ENCODE measurements at places on chromosomes 13 and 19.

- no peak for DNase-seq
Measured at GRCh38 chr13:41820581-41821237, 140.2 kb downstream of the VWA8 start.

DNA sequence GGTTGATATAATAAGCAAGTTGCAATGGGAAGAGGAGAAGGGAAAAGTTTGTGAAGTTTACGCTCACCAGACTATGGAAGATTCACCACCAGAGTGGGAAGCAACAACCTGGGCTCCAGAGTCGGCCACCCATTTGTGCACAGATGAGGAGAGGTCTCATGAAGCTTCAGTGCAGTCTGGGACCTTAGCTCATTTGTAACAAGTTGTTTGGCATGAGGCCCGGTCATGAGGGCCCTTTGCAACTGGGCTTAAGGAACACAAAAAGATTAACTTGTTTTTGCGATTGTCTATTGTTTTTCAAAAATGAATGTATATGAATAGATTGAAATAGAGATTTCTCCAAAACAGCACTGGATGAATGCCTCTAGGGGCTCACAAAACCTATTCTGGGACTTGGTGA is 94.2 kb downstream of the ZNF737 start:
- no peak for DNase-seq

GRCh38 chr13:107266657-107267056 is 698.7 kb upstream of the ARGLU1 start:
- DNase-seq: no peak

GRCh38 chr13:48542581-48543341 is 9.9 kb upstream of the RCBTB2 start:
- peak; percentile 95 for DNase-seq

DNA sequence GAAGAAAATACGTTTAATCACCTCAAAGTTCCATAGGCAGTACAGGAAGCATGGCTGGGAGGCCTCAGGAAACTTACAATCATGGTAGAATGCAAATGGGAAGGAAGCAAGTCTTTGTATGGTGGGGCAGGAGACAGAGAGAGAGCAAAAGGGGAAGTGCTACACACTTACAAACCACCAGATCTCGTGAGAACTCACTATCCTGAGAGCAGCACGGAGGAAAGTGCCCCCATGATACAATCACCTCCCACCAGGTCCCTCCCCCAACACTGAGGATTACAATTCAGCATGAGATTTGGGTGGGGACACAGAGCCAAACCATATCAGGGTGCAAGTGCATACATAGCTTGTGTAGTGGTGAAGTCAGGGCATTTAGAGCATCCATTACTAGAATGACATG is 92.3 kb upstream of the ANKRD10 start:
- DNase-seq: no peak

DNA sequence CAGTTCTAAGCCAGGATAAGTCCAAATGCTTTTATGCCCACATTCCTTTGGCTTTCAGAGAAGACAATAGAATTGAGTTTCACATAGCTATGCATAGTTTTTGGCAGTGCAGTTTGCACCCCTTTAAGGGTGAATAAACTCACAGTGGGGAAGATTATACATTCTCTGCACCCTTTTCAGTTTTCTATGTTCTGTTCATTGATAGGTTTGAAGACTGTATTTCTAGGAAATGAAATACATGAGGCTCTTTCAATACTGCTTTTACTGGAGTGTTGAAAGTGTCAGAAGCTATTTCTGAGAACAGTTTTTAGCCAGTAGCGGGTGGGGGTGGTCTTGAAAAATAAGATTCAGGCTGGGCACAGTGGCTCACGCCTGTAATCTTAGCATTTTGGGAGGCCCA is 46.2 kb downstream of the IPO5 start:
- no peak for DNase-seq

DNA sequence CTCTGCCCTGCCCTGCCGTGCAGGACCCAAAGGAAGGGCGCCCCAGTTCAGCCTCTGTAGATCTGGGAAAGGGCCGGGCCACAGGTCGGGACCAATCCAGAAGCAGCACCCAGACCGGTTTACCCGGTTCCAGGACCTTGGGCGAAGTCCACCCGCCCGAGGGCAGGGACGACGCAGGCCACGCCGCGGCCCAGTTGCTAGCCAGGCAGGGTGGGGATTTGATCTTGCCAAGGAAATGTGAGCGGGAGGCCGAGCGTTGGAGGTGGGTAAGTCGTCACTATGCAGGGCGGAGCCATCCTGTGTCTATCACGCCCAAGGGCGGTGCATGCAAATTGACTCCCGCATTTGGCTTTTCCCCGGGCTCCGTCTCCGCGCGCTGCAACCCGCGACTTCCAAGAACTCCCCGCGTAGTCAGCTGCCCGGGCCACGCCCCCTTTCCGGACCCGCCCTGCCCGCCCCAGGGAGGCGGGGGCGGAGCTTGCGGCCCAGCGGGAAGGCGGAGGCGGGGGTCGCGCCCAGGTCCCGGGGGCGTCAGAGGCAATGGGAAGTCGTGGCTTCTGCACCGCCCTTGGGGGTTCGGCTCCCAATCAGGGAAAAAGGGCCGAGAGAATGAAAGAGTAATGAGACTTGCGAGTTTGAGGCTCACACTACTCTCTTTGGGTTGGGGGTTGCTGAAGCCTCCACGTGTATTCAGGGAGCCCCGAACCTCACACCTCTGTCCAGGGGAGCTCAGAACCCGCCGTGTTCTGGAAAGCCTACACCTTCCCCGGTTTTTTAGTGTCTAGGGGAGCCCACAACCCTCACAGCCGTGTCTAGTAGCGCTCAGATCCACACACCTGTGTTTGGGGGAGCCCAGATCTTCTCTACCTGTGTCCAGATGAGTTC is 12.8 kb downstream of the IER2 start:
- DNase-seq: peak; percentile 95

DNA sequence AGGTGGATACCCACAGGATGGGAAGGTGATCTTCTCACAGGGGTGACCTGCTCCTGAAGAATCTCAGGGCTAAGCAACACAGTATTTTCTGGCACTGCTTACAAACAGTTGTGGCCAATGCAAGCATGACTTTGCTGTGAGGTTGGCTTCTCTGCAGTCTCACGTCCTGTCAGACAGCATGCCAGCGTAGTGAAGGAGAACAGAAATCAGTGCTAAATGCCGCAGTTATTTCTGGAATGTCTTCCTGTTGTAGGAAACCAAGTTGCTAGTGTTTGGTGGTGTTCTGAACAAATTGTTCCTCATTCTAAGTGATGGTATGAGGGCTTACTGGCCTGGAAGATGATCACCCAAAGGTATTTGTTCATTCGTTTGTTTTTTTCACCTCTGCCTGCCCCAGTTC is 320.1 kb downstream of the MTUS2 start:
- no peak for DNase-seq

GRCh38 chr19:49361438-49362047 is 673 bp downstream of the TEAD2 start:
- DNase-seq: no peak

DNA sequence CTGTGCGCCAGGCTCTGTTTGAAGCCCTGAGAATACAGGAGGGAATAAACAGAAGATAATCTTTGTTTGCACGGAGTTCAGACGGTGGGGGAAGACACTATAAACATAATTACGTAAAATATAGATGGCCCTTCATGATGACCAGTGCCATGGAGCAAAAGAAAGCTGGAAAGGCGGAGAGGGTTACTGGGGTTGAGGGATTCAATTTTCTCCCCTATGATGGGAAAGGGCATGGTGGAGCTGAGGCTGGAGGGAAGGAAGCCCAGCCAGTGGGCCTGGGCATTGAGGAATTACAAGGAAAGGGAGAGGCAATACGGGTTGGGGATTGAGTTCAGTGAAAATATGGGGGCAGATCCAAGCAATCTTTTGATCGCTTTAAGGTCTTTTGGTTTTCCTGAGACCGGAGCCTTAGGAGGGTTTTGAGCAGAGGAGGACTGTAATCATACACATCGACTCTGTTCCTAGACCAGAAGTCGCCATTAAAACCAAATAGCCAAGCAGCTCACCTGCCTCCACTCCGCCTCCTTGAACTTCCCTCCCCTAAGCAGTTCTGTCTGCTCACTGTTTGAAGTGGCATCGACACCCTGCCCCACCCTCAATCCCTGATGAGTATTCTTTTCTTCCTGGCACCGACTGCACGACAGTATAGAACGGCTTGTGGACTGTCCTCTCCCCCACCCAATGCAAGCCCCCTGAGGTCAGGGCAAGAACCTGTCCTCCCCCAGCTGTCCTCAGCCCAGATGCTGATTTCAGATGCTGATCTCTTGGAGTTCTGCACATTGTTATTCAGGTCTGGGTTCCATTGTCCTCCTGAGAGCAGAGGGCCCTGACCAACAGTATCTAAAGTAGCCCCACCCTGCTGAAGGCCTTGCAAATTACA is 813 bp upstream of the ZNF296 start:
- DNase-seq: no peak

- DNase-seq: no peak
Measured at GRCh38 chr19:57192077-57192420, 749 bp downstream of the ZNF264 start.

DNA sequence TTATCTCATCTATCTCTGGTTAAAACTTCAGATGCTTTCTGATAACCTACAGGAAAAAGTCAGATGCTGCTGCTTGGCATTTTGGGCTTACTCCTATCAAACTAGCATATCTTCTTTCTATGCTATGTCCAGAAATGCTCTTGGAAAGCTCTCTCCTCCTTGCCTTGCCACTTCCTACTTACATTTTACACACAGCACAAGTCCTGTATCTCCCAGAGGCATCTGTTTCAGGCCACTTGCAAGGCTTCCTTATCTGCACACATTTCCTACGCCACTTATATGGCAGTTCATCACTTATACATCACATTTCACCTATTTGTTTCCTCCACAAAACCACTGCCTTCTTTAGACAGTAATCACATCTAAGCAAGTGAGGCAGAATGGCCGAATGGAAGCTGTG is 220.3 kb downstream of the DNAJC15 start:
- DNase-seq: no peak

GRCh38 chr13:113917096-113917495 is 53.2 kb upstream of the GAS6 start:
- DNase-seq: no peak

DNA sequence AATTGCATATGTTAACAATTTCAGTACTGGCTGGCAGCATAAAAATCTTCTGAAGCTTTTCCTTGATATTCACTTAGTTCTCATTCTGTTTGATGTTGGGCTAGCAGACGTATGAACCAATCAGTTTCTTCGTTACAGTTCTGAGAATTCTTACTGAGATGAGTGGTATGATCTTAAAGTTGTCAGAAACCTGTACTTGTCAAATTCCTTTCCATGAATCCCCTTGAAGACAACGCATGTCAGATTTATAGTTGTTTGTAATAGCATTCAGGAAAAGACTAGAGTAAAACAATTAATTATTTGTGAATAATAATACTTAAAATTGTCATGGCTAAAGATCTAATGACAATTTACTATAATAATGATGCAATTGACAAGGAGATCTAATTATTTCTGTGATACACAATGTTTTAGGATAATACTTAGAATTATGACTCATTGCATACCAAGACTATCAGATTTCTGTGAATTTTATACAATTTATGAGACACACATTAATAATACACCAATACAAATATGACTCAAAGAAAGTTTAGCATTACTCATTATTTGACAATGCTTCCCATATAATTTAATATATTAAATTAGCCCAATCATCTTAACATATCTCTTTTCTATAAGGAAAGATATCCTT is 447.2 kb downstream of the RFC3 start:
- DNase-seq: no peak

DNA sequence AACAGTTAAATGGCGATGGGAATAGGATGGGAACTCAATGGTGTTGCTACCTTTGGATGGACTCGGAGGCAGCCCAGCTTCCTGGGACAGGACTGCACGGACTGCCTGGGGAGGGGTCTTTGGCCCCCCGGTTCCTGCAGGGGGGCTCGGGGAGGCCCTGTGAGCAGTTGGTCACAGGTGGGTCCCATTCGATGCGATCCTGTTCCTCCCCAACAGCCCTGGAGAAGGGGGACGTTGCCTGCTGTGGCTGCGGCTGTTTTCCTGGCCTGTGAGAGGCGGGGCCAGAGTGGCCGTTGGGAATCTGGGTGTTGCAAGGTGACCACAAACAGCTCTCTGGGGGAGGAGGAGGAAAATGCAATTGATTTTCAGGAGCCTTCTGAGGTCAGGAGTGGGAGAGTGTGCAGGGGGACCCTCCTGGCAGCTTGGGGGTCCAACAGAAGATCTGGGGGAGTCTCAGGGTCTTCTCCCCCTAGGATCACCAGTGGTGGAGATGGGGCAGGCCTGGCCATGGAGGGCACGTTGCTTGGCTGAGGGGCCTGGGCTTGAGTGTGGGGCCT is 1.9 kb upstream of the PLPPR3 start:
- peak; percentile 23 for DNase-seq

GRCh38 chr13:57748096-57748495 is 116.6 kb downstream of the PCDH17 start:
- DNase-seq: no peak

DNA sequence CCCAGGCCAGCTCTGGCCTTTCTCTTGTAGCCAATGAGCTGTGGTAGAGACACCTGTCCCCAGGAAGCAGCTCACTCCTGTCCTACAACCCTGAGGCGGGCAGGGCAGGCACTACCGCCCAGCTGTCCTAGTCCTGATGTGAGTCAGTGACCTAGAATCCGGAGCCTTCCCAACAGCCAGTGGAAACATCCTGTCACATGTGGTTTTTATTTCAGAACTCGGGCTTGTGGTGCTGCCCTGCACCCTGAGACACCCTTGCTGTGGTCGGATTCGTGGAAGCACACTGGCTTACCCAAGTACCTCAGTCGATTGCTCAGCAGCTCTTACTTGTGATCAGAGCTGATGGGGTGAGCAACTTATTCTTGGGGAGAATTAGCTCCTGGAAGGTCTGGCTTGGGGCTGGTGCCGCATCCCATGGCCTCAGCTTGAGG is 83.6 kb upstream of the ARHGEF7 start:
- DNase-seq: no peak

DNA sequence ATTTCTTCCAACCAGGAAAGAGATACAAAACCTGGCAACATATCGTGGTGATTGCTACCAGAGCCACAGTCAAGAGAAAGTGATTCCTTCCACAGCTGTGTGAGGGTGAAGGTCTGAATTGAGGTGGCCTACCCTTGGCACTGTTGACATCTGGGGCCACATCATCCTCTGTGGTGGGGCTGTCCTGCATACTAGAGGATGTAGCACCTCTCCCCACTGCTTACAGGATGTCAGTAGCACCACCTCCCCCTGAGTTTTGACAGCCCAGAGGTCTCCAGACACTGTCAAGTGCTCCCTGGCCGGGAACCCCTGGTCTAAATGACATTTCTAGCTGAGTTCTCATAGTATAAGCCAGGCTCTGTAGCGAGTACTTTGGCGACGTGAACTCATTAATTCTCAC is 15.5 kb downstream of the PTGER1 start:
- DNase-seq: no peak

GRCh38 chr13:94115054-94115453 is 364.4 kb downstream of the DCT start:
- DNase-seq: no peak

- no peak for DNase-seq
Measured at GRCh38 chr13:95708811-95709500, 32.0 kb downstream of the DNAJC3 start.

- DNase-seq: no peak
Measured at GRCh38 chr19:20858218-20858617, 64.8 kb upstream of the ZNF85 start.

DNA sequence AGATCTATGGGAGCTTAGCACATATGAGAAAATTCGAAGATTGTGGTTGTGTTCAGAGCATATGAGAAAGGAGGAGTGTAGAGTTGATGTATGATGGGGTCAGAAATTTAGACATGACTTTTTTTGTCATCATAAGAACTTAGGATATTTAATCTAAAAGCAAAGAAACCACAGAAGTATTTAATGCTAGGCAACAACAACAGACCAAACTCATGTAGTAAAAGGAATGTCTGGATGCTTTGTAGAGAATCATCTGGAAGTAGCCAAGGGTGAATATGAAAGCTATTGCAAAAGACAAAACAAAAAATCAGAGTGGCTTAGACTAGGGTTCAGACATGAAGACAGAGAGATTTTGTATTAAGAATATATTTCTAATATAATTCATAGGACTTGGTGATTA is 190.3 kb downstream of the SLITRK1 start:
- no peak for DNase-seq

Measured in suppressor macrophage (primary cell).